ENCODE measurements at places on chromosomes 5 and 9. TPM values are rescaled to one million over a fixed set of nuclear protein-coding genes. Genes with fewer than 3 reads are reported as not detected.

GRCh38 chr5:111747337-111747736 is 9.7 kb downstream of the NREP start:
- no peaks in the 10 kb centered on the region for H3K36me3 ChIP-seq
- H3K27me3 ChIP-seq = no peaks in the 10 kb centered on the region
- no peak overlapping the region for H3K27ac ChIP-seq
- H3K4me3 ChIP-seq = no peak overlapping the region
- H3K4me1 ChIP-seq = peaks cover 57% of the 10 kb centered on the region
- DNase-seq = no peak

- no peaks in the 10 kb centered on the region for H3K27me3 ChIP-seq
- peak overlapping the region; percentile 89 for H3K4me3 ChIP-seq
- H3K27ac ChIP-seq = peak overlapping the region; percentile 84
- DNase-seq = no peak
Measured at GRCh38 chr5:9547122-9547947, 1.5 kb upstream of the SEMA5A start.

- H3K4me1 ChIP-seq = peaks cover 11% of the 10 kb centered on the region
- H3K4me3 ChIP-seq = no peak overlapping the region
- H3K27me3 ChIP-seq = no peaks in the 10 kb centered on the region
- no peak for DNase-seq
Measured at GRCh38 chr5:151862811-151863472, 61.7 kb downstream of the GLRA1 start.

- H3K36me3 ChIP-seq = no peaks in the 10 kb centered on the region
- no peaks in the 10 kb centered on the region for H3K4me1 ChIP-seq
- no peak overlapping the region for H3K4me3 ChIP-seq
Measured at GRCh38 chr5:2185646-2186471, 303.1 kb upstream of the IRX4 start.

GRCh38 chr9:89538871-89539270 is 41.0 kb upstream of the SEMA4D start:
- no peaks in the 10 kb centered on the region for H3K27me3 ChIP-seq
- no peaks in the 10 kb centered on the region for H3K36me3 ChIP-seq
- no peaks in the 10 kb centered on the region for H3K4me1 ChIP-seq
- H3K27ac ChIP-seq = no peak overlapping the region
- no peak overlapping the region for H3K4me3 ChIP-seq

Gene SPINK7
- not detected for total RNA-seq

Gene LCN2
- total RNA-seq = 0.83 TPM

Gene PCDHGC3
- total RNA-seq = 56.5 TPM

Gene ASB6
- 28.4 TPM for total RNA-seq
